ENCODE measurements at places on chromosomes 4 and X. TPM values are rescaled to one million over a fixed set of nuclear protein-coding genes. Genes with fewer than 3 reads are reported as not detected.

GRCh38 chr4:24979554-24979953 is 51.2 kb downstream of the LGI2 start:
- DNase-seq = peak; percentile 23

- no peak for DNase-seq
These were observed 19.4 kb upstream of the AGA start for GRCh38 chr4:177461606-177462005.

DNA sequence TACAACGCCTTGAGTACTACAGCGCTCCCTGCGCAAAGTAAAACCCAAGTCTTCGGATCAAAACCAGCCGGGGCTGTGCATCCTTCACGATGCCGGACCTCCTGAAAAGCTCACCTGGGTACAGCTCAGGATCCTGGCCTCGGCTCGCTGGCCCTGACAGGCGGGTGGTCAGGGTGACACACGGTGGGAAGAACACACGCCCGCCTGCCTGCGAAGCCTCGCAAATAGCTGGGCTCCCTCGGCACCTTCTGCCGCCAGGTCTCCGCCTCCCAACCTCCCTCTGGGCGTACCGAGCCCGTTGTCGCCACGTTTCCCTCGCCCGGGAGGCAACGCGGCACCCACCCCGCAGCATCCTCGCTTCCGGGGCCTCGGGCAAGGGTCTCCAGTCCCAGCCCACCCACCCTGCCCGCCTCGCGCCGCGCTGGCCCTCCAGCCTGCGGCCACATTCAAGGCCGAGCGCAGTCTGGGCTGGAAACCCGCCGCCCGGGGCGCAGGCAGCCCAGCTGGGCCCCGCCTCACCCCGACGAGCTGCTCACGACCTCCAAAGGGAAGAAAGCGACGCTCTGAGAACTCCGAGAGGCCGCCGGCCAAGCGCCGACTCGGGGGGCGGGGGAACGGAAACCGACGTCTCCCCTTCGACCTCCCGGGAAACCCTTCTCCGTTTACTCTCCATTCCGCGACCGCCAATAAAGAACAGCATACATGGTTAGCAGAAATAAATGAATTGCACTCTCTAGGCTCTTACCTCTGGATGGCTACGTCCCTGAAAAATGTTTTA is 511 bp downstream of the PPM1K start:
- DNase-seq = peak; percentile 79

GRCh38 chr4:186485561-186486062 is 69.8 kb downstream of the MTNR1A start:
- DNase-seq = peak; percentile 29

The STBD1 gene
- 6.6 TPM for total RNA-seq

The EFHC2 gene
- total RNA-seq = not detected

The VCX3A gene
- not detected for total RNA-seq

The GPRASP2 gene
- total RNA-seq = 7.3 TPM

The SCD5 gene
- 51.4 TPM for total RNA-seq
